ENCODE measurements at places on chromosomes 5 and 9.

GRCh38 chr5:78300464-78301045 is 6.1 kb upstream of the AP3B1 start:
- peak; percentile 9 for DNase-seq

GRCh38 chr9:120694559-120694958 is 19.7 kb downstream of the MEGF9 start:
- no peak for DNase-seq

- no peak for DNase-seq
These were observed 7.9 kb downstream of the SLC6A3 start for GRCh38 chr5:1437226-1437829.

GRCh38 chr9:98231770-98232478 is 23.5 kb downstream of the TBC1D2 start:
- DNase-seq: peak; percentile 86

DNA sequence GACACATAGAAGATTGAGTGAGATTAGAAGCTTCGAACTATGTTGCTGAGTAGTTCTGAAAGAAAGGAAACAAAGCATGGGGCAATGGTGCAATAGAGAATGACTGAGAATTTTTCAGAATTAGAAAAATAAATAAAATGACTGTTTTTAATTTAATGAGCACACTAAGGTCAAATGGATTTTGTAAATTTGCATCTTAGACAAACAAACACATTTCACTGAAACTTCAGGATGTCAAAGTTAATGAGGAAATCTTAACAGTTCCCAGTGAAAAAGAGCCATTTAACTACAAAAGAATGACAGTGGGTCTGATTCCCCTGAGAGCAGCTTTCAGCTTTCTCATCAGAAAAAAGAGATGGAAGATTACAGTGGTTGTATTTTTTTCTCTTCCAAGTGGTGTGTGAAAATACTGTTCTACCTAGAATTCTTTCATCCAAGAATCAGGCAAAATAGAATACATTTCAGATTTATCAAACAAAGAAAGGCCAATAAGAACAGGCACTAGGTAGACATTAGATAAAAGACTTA is 591.9 kb downstream of the SEMA5A start:
- DNase-seq: peak; percentile 60

- no peak for DNase-seq
These were observed 69.6 kb upstream of the ATP10B start for GRCh38 chr5:160921423-160922285.

GRCh38 chr9:128006332-128006996 is 25.7 kb upstream of the EEIG1 start:
- DNase-seq: no peak

DNA sequence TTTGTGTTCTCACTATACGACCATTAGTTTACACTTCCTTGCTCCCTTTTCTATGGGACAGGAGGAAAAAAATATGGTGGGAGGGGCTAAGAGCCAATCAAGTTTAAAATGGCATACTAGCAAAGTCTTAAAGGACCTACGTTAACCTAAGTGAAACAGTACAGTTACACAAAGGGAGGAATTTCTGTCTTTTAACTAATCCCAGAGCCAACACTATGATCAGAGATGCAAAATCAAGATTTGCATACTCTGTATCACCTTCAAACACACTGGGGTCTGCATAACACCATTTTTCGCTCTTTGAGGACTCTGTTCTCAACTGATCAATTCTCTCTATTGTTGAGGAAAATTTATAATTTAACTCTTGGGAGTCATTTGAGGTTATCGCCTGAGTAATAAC is 49.8 kb downstream of the ALDH1A1 start:
- DNase-seq: no peak

DNA sequence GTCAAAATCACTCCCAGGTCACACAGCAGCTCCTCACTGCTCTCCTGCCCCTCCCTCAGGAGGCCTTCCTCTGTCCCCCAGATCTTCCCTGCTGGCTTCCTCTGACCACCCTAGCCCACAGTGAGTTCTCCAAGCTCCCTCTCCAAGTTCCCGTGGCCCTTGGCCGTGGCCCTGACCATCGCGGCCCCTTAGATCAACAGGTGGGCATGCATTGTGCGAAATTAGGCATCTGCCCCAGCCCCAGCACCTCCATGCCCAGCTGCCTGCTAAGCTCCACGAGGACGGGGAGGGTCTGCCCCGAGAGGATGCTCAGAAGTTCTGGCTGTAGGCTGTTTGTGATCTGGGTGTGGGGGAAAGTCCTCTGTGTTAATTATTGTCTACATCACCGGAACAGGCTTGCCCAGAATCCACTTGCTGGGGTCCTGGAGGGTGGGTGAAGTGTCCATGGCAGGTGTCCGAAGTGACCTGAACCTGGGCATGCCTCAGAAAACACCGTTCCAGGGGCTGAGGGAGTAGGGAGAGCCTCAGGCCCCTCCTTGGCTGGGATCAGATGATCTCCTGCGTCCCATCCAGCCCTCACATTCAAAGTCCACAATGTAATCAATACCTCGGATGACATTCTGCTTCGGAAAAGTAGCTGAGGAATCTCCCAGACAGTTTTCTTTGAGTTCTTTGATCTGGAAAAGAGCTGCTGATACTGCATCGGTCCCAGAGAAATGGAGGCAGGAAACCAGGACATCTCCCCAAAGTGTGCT is 194.8 kb downstream of the PAX5 start:
- no peak for DNase-seq

GRCh38 chr5:101390151-101390908 is 487.2 kb upstream of the ST8SIA4 start:
- DNase-seq: peak; percentile 32

DNA sequence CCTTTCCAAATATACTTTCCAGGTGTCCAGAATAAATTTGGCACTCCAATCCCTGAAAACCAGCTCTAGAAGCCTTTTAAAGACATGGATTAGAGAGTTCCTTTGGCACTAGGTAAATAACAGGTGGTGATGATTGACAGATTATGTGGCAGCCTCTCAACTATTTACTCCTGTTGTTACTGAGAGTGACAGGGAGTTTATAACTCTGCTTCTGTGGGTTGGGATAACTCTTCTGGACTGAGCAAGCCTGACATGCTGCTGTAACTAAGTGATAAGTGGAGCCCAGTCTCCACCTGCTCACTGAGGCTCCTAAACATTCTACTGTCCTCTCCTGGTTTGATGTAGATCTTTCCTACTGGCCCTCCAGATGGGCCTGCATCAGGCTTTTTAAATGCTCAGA is 693.2 kb upstream of the FTMT start:
- no peak for DNase-seq

- DNase-seq: no peak
These were observed 62.2 kb upstream of the CNOT6 start for GRCh38 chr5:180431932-180432331.

- no peak for DNase-seq
These were observed 10.3 kb downstream of the GOLPH3 start for GRCh38 chr5:32163785-32164184.

DNA sequence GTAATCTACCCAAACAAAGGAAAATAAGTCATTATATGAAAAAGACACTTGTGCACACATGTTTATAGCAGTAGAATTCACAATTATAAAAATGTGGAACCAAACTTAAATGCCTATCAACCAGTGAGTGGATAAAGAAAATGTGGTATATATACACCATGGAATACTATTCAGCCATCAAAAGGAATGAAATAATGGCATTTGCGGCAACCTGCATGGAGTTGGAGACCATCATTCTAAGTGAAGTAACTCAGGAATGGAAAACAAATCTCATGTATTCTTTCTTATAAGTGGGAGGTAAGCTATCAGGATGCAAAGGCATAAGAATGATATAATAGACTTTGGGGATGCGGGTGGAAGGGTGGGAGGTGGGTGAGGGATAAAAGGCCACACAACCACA is 34.6 kb downstream of the SLC12A2 start:
- no peak for DNase-seq

DNA sequence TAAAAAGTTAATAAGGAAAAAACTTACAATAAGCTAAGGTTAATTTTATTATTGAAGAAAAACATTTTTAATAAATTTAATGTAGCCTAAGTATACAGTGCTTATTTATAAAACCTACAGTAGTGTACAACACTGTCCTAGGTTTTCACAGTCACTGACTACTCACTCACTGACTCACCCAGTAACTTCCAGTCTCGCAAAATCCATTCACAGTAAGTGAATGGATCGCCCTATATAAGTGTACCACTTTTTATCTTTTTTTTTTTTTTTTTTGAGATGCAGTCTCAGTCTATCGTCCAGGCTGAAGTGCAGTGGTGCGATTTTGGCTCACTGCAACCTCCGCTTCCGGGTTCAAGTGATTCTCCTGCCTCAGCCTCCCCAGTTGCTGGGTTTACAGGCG is 47.7 kb downstream of the FNIP1 start:
- DNase-seq: no peak

GRCh38 chr5:1494780-1495524 is 28.8 kb downstream of the LPCAT1 start:
- DNase-seq: no peak

GRCh38 chr5:36374266-36374862 is 72.7 kb upstream of the RANBP3L start:
- DNase-seq: peak; percentile 83

DNA sequence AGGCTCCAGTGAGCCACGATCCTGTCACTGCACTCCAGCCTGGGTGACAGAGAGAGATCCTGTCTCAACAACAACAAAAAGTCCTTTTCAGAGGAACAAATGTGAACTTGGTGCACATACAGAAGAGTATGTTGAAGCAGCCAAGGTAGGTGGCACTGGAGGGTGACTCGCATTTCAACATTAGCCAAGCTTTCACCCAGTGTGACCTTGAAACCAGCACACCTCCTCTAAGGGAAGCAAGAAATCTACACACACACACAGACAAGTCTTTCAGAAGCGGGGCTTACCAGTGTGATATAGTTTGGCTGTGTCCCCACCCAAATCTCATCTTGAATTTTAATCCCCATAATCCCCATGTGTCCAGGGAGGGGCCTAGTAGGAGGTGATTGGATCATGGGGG is 225.2 kb downstream of the SEMA5A start:
- DNase-seq: no peak

GRCh38 chr9:89538871-89539270 is 41.0 kb upstream of the SEMA4D start:
- no peak for DNase-seq

- DNase-seq: peak; percentile 77
These were observed at the start of gene HEXB for GRCh38 chr5:74684900-74685851. HEXB (plus strand) TSS chr5:74685233; CDS start chr5:74685261, 28 bp downstream.

GRCh38 chr9:129567842-129568559 is 52.9 kb downstream of the C9orf50 start:
- DNase-seq: peak; percentile 81

DNA sequence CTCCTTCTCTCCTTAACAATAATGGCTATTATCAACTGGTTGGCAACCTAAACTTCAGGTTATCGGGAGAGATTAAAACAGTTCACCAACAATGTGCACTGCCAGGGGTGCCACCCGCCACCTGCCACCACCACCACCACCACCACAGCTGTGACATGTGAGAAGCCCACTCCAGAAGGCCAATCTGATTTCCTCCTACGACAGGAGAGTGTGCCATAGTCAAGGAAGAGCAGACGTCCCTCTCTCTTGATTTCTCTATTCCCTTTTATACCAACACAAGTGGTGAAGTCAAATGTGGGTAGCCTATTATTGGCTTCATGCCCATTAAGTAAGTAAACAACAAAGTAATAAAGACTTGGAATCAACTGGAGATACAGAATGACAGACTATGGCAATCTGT is 22.4 kb downstream of the GNAQ start:
- DNase-seq: no peak

DNA sequence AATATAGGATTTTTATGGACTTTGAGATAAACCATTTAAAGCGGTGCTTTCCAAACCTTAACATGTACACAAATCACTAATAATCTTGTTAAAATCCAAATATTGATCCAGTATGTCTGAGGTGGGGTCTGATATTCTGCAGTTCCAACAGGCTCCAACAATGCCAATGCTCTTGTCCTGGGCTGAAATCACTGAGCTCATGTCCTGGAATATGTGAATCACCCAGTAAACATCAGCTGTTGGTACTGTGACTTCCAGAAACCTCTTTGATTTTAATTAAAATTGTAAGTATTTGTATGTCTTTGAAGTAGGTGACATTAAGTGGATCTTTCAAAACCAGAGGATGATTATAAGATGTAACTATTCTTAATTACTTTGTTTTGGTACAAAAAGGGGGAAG is 52.8 kb upstream of the CAST start:
- peak; percentile 34 for DNase-seq

GRCh38 chr5:69522035-69522434 is 29.4 kb downstream of the OCLN start:
- no peak for DNase-seq

All from fibroblast of gingiva (primary cell).